Activated T-cell treated with anti-CD3 and anti-CD28 coated beads, Interleukin-2, amount 50 U/mL, for 72 hours (primary cell): ENCODE measurements at places on chromosomes 4 and X.

- no peak for DNase-seq
These were observed 5.5 kb upstream of the TRIM2 start for GRCh38 chr4:153198719-153199118.

GRCh38 chr4:88799900-88800299 lies 102.3 kb upstream of the NAP1L5 start:
- DNase-seq, result no peak

- no peak for DNase-seq
These were observed 219.6 kb upstream of the ANXA3 start for GRCh38 chr4:78331965-78332364.

- DNase-seq, result no peak
These were observed 6.7 kb downstream of the CORIN start for GRCh38 chr4:47831026-47831679.

DNA sequence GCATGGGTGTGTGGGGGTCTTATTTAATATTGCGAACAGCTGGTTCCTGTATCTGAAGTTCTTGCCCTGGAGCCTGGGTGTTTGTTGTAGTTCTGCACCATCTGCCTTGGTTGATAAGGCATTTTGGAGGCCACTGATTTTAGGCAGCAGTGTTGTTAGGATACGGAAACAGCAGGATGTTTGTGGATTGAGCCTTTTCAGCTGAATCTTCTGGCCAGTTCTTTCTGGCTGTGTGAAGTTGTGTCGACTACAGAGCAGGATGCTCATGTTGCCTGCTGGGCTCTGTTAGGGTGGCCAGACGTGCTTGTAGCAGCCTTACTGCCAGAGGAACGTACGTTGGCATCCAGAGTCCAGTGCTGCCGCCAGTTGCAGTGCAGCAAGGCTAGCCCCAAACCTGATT lies 134.2 kb downstream of the PTTG2 start:
- DNase-seq, result no peak

- peak; percentile 14 for DNase-seq
These were observed 4.4 kb upstream of the PRDX4 start for GRCh38 chrX:23662853-23663252.

GRCh38 chr4:18641334-18641733 lies 619.8 kb upstream of the LCORL start:
- DNase-seq, result no peak
